ENCODE measurements at places on chromosomes 6 and 20.
A peak's percentile ranks its signal among the peaks of the same experiment; 100 is the strongest.

GRCh38 chr6:53240139-53240538 is 91.5 kb upstream of the GCM1 start:
- no peak for DNase-seq

- no peak for DNase-seq
Measured at GRCh38 chr6:102732898-102733297, 1339.4 kb downstream of the GRIK2 start.

- DNase-seq = no peak
Measured at GRCh38 chr20:58855506-58856389, 3.2 kb downstream of the GNAS start.

DNA sequence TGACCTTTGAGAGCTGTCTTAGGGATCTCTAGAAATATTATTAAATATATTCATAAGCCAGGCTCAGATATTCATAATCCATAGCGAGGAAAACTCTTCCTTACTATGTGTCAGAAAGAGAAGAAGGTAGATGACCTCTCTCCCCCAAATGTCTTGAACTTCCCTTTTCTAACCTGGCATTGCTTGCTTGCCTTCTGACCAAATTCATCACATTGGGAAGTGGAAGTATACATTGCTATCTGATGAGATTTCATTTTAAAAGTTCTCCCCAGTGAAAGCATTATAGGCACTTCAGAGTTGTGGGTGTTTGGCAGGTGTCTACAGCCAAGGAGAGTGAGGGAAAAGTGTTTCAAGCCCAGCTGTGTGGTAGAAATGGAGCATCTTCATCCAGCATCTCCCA is 197.3 kb downstream of the ZFAND3 start:
- DNase-seq = no peak

GRCh38 chr6:43667245-43668150 is 20.1 kb downstream of the MRPS18A start:
- DNase-seq = peak; percentile 85

GRCh38 chr6:35552285-35552917 is 39.7 kb upstream of the TULP1 start:
- DNase-seq = peak; percentile 61

DNA sequence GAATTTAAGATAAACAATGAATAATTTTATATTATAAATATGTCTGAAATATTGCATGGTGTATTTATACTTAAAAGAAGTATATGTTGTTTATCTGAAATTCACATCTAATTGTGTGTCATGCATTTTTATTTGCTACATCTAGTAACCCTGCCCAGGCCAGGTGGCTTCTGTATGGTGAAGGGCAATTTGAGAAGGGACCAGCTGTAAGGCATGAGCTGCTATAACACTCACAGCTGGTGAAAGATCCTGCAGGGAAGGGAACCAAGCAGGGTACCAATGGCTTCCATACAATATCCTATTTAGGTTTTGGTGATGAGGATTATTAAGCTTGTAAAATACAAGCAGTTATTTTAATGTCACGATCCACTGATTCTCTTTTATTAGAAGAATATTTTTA is 921.8 kb upstream of the GJE1 start:
- no peak for DNase-seq

- DNase-seq = no peak
Measured at GRCh38 chr6:21610341-21610740, 16.8 kb downstream of the SOX4 start.

GRCh38 chr6:126066053-126067048 is 80.0 kb downstream of the TRMT11 start:
- no peak for DNase-seq

DNA sequence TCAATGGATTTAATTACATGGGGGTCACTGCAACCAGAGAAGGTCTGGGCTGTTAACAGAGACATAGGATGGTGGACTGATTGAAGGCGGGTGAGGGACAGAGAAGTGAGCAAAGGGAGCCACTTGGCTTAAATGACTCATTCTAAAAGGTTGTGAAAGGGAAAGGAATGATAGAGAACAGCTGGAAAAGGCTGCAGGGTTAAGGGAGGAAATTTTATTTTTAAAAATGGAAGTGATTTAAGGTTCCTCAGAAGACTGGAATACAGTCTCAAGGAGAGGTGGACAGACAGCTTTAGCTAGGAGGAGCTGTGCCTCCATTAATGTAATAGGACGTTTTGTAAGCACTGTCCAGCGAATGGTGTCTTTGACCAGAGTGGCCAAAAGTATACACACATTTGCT is 46.7 kb downstream of the RGS17 start:
- no peak for DNase-seq

DNA sequence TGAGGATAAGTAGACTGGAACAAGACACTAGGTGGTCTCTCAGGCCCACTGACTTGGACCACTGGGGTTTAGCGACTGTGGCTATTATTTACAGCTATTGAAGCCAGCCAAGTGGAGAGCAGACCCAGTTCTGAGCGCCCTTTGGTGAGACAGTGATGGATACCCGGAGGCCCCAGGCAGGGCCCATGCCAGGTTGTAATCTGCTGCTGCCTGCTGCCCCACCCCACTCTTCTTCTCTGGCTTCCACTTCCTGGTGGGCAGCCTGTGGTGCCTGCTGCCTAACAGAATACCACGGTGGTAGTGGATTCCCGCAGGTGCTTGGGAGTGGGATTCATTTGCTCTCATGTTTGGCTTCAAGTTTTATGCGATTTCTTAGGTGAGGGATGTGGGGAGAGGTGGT is 570 bp downstream of the RAB44 start:
- DNase-seq = no peak

GRCh38 chr20:41167118-41167470 is 29.8 kb downstream of the PLCG1 start:
- DNase-seq = no peak

DNA sequence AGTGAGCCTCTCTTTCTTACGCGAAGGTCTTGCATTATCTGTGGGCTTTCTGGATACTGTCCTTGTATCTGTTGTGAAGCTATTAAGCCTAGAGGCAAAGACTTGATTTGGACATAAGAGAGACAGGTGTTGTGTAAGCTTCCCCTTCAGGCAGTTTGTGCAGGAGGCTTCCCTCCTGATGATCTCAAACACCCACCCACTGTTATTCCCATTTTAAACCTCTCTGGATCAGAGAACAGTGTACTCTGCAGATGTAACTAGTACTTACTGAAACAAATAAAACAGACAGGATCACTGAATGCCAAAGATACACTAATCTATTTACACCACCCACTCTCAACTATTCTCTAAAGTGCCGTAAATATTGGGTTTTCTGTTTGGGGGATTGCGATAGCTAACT is 113.8 kb upstream of the RAB32 start:
- no peak for DNase-seq

DNA sequence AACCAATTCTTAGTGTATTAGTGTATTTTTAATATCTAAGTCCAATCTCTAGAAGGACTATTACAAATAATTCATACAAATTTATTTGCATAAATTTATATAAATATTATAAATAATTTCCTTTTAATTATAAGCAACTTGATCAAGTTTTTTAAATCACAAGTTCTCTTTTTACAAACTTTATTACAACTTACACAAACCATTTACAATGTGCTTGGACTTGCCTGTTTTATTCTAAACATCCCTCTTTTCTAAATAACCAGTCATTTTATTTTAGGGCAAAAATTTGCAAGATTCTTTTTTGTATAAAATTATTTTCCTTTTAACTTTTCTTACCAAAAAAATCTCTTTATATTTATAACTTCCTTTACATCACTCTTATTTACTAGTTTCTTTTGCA is 83.5 kb upstream of the SYNCRIP start:
- DNase-seq = no peak

DNA sequence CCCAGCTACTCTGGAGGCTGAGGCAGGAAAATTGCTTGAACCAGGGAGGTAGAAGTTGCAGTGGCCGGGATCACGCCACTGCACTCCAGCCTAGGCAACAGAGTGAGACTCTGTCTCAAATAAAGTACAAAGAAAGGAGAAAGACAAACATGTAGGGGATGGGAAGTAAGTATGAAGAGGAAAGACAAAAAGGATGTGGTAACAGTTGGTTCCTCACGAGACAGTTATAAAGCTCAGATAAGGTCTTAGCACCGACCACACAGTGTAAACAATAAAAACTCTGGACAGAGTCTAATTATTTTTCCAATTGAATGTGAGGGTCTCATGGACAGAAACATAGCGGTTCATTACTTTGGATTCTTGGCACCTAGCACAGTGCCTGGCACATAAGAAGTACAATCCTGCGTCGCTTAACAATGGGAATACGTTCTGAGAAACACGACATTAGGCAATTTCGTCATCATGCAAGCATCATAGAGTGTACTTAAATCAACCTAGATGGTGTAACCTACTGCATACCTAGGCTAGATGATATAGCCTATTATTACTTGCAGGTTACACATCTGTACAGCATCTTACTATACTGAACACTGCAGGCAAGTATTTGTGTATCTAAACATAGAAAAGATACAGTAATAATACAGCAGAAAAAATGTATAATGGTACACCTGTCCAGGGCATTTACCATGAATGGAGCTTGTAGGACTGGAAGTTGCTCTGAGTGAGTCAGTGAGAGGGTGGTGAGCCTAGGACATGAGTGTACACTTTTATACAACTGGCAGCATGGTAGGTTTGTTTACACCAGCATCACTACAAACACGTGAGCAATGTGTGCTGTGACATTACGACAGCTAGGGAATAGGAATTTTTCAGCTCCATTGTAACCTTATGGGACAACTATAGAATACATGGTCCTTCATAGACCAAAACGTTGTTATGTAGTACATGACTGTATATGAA is 38.2 kb downstream of the MBOAT1 start:
- DNase-seq = no peak

DNA sequence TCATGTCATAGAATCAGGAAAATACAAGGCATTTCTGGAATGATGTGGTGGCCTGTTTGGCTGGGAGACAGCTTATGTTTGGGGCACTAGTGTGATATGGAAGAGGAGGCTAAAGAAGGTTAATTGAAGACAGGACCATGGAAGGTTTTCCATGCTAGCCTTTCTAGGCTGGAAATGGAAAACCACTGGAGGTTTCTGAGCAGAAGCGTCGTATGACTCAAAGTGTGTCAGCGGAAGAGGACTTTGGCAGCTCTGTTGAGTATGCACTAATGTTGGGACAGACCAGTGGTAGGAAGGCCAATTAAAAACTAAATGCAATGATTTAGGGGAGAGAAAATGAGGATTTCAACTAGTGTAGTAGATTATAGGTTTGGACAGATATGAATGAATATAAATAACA is 413.1 kb downstream of the PLCB1 start:
- no peak for DNase-seq

GRCh38 chr6:13469693-13470092 is 17.7 kb downstream of the GFOD1 start:
- DNase-seq = no peak

DNA sequence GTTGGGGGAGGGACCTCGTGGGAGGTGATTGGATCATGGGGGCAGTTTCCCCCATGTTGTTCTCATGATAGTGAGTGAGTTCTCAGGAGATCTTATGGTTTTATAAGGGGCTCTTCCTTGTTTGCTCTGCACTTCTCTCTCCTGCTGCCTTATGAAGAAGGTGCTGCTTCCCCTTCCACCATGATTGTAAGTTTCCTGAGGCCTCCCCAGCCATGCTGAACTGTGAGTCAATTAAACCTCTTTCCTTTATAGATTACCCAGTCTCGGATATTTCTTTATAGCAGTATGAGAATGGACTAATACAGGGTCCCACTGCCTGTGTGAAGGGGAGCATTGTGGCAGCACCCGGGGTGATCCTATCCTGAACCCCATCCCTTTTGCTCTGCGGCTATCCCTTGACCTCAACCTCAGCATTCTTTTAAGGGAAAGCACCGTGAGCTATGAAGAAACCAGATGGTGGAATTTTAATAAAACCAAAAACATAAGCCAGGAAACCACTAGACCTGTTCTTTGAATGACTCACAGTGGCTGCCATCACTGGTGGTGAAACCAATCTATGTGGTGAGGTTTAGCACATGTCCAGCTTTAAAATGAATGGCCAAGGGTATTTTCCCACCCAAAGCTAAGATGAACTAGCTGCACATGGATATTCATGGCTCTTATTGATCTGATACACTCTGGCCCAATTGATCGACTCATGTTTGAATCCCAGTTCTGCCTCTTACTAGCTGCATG is 62.2 kb downstream of the ZDHHC14 start:
- DNase-seq = no peak

- DNase-seq = no peak
Measured at GRCh38 chr6:12947151-12947871, 230.7 kb downstream of the PHACTR1 start.

DNA sequence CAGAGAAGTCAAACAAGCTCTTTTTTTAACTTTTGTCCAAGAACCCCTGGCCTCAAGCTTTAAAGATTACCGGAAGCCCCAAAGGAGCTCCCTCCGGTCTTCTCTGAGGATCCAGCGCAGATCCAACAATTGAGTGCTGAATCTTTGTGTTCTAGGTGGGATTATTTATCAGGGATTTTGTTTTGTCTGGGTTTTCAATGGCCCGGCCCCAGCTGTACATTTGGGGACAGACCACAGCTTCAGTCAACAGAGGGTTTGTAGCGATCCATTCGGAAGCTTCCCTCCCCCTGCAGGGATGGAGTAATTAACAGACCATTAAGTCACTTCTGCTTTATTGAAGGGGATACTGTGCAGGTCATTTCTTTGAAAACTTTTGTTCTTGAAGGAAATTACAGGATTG is 7.8 kb downstream of the OLIG3 start:
- no peak for DNase-seq

GRCh38 chr6:111478064-111478476 is 4.9 kb downstream of the REV3L start:
- no peak for DNase-seq

DNA sequence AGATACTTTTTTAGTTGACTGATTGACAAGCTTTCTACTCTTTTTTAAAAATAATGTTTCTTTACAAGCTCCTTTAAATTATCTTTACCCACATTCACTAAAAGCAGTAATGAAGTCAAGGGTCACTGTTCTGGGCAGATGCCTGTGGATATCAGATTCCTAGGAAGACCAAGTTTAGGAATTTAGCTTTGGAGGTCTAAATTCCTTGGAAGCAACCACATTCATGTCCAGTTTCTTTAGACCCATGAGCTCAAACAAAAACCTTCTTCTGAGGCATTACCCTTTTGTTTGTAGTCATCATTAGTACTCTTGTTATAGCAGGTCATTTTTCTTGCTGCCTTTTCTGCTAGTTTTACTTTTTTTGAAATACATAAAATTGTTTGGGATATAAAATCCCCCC is 462.9 kb upstream of the JAG1 start:
- no peak for DNase-seq

DNA sequence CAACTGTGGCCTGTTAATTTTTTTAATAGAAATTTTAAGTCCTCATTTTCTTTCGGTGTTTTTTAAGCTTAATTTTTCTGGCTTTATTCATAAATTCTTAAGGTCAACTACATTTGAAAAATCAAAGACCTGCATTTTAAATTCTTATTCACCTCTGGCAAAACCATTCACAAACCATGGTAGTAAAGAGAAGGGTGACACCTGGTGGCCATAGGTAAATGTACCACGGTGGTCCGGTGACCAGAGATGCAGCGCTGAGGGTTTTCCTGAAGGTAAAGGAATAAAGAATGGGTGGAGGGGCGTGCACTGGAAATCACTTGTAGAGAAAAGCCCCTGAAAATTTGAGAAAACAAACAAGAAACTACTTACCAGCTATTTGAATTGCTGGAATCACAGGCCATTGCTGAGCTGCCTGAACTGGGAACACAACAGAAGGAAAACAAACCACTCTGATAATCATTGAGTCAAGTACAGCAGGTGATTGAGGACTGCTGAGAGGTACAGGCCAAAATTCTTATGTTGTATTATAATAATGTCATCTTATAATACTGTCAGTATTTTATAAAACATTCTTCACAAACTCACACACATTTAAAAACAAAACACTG is 10.1 kb downstream of the HFE start:
- DNase-seq = peak; percentile 60

Data from stimulated activated CD4-positive, alpha-beta T cell treated with anti-CD3 and anti-CD28 coated beads, Interleukin-1b, Interleukin-23, amount 100 ng/mL, for 48 hours (primary cell).